Amniotic stem cell (primary cell): ENCODE measurements at places on chromosomes 6 and 20.

DNA sequence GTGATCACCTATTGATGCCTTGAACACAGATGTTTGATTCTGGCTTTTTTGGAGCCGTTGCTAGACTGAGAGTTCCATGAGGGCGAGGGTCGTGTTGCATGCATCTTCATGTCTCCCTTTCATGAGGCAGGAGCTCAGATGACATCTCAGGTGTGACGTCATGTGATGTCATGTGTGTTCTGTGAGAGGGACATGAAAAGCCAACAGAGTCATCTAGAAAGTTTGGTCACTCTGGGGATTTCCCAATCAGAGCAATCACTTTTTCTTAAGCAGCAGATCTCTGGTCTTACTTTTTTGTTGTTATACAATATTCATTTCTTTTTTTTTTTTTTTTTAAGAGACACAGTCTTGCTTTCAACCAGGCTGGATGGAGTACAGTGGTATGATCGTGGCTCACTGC lies 411.8 kb downstream of the PREX1 start:
- DNase-seq, result no peak

DNA sequence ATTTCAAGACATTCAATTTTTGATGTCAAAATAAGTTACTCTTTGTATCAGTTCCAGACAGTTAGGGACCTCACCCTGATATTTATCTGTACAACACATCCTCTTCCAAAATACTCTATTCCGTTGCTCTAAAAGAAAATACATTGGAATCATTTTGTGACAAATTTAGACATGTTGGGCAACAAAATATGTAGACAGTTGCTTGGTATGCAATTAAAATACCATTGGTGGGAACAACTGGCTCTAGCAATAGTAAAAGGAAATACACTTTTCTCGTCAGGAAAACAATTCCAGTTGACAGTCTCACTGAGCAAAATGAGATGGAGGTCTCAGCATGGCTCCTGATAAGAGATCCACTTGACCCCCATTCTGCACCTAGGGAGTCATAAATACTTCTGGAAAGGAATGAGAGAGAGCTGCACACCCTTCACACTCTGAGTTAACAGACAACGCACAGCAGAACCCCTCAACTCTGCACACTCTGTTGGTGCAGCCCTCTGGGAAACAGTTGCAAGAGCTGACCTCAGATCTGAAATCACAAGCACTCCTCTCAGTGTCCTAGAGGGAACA lies 171.3 kb upstream of the NT5E start:
- DNase-seq, result no peak

- no peak for DNase-seq
Measured at GRCh38 chr6:36760685-36761435, 63.2 kb downstream of the RAB44 start.

- DNase-seq, result no peak
Measured at GRCh38 chr20:8021541-8022269, 2.1 kb upstream of the TMX4 start.

DNA sequence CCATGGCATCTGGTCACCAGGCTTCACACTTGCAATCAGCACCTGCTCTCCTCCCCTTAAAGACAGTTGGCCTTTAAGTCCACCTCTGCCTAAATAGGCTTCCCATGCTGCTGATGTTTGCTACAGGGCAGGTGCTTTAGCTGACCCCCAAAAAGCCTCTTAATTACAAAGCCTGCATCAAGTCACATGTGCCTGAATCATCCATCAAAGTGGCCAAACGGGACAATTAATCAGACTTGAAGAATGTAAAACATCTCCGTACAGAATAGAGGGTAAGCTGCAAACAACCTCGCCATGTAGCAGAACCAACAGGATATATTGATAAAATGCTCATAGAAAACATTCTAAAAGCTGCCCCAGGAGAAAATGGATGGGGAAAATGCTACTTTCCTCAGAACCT lies 7.4 kb downstream of the LY86 start:
- no peak for DNase-seq

DNA sequence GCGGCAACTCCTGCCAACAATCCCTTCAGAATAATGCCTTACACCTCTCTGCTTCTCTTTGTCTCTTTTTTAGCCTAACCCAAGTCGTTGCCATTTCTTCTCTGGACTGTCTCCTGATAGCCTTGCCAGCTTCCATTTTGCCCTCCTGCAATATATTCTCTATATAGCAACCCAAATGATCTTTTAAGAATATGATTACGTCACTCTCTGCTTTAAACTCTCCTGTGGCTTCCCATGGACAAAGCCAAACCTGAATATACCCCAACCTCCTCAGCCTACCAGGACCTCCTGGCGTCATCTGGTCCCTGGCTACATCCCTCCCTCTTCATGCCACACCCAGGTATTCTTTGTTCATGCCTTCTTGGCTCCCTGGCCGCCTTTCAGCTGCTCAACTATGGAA lies 126.5 kb upstream of the KCNK16 start:
- DNase-seq, result no peak

GRCh38 chr6:75204959-75205775 lies 686 bp downstream of the COL12A1 start:
- peak; percentile 61 for DNase-seq

DNA sequence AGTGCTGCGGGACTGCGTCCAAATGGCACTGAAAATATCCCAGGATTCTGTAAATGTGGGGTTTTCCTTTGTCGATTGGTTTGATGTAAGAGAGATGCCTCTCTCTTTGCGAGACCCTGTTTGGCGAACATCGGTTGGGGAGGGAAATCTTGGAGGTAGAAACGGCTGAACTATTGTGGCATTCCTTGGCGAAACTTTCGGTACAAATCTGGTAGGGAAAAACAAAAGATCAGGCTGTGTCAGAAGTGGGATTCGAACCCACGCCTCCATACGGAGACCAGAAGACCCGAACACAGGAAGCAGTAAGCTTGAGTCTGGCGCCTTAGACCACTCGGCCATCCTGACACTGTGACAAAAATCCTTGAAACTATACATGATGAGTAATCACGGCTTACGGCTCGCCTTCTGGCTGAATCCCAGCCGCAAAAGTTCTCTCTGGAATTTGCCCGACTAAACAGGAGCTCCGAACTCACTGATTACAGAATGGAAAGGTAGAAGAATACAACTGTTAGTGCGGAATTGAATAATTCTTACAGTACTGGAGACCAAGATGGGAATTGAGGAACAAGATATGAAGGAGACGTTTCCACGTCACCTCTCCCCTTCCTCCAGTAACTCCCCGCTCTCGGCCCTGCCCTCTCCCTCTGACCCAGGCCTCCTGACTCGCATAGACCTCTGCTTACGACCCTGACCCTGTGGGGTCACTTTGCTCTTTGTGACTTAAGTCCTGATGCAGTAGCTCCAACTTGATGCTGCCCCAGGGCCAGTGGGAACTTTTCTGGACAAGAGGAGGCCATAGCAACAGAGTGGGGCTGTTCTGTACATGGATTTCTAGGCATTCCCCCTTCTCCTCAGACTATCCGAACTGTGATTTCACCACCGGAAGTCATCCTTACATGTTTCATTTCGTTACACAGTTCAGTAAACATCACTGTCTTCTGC lies 132.8 kb upstream of the ZNF184 start:
- DNase-seq, result peak; percentile 23

DNA sequence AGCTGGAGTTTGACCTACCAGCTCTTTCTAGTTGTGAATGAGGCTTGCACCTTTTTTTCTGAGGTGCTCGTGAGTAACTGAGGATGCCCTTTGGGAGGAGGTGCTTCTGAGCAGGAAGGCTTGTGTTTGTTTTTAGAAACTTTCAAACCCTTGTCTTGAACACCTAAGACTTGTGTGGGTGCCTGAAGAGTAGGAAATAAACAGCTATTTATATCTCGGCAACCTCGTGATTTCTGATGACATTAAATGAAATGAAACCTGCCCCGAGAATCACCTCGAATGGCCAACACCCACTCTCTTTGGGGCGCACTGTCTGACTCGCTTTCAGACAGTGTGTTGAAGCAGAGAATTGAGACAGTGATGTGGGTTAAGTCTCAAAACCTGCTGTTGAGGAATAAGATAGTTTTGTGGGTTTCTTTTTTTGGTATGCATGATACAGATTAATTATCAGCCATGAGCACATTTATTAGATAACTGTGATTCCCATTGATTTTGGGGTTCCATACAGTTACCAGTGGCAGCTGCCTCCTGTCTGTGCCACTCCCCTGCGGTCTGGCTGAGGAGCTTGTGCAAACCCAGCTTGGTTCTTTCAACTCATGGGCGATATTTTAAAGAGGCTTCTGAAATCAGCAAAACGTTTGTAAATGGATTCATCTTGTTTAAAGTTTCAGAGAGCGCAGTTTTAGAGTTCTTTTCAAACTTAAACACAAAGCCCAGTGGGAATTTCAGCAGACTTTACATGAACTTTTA lies 8.4 kb downstream of the IRF4 start:
- no peak for DNase-seq

DNA sequence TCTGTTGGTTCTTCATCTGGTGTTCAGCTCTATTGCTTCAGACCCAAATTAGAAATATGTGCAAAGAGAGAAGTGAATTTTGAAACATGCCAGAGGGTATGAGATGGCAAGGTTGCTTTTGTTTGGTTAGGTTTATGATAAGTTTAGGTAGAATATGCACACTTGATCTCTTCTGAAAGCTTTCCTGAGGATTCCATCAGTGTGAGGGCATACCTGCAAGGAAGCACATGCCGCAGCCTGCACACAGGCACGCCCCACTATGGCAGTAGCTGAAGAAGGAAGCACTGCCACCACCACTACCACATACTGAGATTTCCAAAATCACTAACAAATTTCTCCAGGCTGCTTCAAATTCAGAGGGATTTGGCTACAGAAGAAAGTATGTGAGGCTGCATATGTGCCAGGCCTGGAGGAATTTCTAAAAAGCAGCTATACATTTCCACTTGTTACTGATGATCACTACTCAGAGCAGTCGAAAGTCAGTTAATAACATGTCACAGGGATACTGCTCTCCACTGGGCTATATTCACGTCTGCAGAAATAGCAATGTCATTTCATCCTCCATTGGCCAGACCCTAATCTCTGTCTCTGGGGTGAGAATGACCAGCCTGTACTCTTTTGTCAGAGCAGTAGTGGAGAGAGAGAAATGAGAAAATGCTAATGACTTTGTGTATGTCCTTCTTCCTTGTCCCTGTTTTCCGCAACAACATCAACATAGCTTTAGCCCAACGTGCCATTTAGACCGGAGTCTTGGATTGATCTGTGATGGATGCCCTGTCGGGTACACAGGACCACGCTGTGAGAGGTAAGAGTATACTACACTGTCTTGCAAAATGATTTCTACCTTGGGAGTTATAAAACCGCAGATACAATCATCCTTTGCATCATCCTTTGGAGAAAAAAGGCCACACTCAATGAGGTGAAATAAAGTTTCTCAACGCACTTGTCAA lies 396.7 kb downstream of the LAMA2 start:
- no peak for DNase-seq

GRCh38 chr6:34248198-34248726 lies 544 bp downstream of the SMIM29 start:
- no peak for DNase-seq

DNA sequence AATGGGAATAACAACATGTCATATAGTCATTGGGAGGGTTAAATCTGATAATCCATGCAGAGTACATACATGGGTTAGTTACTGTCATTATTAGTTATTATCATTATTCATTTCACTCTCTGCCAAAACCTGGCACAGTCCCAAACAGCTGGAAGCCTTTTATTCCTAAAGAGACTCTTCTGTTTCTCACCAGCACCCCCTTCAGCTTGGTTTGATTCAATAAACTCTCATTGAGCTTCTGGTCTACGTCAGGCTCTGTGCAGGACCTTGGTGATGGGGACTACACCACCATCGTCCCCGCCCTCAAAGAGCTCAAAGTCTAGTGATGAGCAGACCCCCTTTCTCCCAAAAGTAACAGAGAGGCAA lies 2.3 kb downstream of the KCNK15 start:
- no peak for DNase-seq

- no peak for DNase-seq
Measured at GRCh38 chr20:58208944-58209343, 19.5 kb downstream of the ANKRD60 start.

GRCh38 chr6:49151957-49152356 lies 311.1 kb downstream of the MMUT start:
- no peak for DNase-seq

- DNase-seq, result no peak
Measured at GRCh38 chr20:40268321-40269075, 420.5 kb downstream of the MAFB start.

- DNase-seq, result no peak
Measured at GRCh38 chr6:33699739-33700138, 11.8 kb downstream of the UQCC2 start.

DNA sequence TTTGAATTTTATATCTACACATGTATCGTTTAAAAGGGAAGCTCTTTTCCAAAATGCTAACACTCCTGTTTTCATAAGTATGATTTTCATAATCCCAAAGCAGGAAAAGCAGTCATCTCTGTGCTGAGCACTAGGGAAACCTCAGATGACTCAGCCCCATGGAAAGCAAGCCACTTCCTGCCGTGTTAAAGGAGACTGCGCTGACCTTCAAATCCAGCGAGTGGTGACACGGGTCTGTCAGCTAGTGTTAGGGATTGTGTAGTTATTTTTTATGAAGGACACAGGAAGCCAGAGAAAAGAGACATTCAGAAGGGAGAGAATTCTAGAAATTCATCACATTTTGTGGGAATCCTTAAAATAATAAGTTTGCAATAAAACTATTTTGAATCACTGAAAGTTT lies 57.0 kb upstream of the CD93 start:
- DNase-seq, result peak; percentile 73

DNA sequence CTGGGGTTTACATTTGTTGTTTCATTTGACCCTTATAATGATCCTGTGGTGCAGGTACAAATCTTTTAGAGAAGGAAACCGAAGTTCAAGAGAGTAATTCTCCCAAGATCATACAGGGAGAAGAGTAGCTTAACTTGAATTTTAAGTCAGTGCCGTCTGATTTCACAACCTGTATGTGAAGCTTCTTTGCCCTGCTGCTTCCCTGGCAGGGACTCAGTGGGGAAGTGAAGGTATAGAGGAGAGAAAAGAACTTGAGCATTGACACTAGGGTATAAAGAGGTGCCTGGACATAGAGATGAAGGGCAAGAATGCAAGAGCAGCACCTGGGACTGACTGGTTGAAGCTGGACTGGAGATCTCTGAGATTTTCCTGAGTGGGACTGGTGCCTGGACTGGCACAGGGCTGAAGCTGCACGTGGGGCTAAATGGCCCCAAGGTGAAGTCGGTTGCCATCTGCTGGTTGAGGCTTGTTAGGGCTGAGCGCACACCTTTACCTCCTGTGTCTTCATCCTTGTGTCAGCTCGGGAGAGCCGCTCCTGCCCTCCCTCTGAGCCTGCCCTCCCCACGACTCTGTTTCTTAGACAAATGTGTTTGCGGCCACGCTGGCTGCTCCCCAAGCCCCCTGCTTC lies 41.8 kb downstream of the FARS2 start:
- no peak for DNase-seq
